ENCODE measurements at places on chromosomes 11 and 22.

- no peak for DNase-seq
Observed at GRCh38 chr11:116232364-116232828, 540.4 kb downstream of the BUD13 start.

DNA sequence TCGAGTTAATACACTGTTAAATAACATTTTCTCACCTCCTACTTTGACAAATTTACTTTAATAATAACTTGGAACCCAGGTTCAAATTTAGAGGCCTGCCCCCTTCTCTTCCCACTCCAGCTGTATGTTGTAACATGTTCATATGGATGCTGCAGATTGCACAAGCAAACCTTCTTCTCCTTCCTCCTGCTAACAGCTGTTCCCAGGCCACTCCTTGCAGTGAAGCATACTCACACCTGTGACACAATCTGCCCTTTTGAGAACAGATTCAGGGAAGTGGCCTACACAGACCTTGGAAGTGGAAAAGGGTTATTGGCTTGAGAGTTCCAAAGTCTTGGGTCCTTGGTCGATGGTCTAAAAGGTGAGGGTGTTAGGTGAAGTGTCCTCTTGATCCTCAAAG, 131.9 kb downstream of the TEAD1 start:
- DNase-seq = no peak

DNA sequence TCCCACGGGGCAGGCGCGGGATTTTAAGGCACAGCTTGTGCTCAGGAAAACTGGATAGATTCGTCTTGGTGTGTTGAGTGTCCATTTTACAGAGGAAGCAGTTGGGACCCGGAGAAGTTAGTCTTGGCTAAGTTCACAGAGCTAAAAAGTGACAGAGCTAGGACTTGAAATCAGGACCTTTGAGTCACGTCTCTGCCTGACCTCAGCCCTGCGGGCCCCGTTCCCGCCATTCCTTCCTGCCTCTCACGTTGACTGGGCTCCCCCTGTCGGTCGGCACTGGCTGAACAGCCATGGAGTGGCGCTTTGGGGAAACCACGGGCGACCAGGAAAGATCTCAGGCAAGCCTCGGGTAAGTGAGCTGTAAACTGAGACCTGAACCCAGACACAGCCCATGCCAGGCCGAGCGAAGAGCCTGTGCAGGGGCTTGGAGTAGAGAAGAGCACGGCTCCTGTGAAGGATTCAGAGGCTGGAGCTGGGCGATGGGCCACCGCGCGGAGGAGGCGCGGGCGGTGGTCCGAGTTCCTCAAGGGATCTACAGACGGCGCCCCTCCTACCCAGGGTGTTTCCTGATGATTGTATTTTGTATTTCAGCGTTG, 54.1 kb downstream of the WNT11 start:
- DNase-seq = peak; percentile 75

GRCh38 chr22:50274311-50274710, 4.1 kb upstream of the MAPK11 start:
- peak; percentile 35 for DNase-seq

DNA sequence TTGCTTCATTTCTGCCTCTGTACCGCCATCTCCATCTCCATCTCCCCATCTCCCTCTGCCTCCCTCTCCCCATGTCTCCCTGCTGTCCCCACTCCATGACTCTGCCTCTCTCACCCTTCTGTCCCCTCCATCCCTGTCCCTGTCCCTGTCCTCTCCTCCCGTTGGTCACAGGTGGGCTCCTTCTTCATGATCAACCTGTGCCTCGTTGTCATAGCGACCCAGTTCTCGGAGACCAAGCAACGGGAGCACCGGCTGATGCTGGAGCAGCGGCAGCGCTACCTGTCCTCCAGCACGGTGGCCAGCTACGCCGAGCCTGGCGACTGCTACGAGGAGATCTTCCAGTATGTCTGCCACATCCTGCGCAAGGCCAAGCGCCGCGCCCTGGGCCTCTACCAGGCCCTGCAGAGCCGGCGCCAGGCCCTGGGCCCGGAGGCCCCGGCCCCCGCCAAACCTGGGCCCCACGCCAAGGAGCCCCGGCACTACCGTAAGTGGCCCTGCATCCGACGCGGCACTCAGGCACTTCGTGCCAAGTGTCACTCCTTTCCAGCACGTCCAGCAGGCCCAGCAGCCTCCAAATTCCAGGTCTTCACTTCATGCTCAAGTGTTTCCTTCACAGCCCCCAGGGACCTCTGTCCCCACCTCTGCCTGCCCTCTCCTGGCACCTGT, 76.0 kb downstream of the CACNA1I start:
- DNase-seq = no peak

- peak; percentile 69 for DNase-seq
Observed at GRCh38 chr22:24429411-24430365, 2.3 kb downstream of the ADORA2A start.

DNA sequence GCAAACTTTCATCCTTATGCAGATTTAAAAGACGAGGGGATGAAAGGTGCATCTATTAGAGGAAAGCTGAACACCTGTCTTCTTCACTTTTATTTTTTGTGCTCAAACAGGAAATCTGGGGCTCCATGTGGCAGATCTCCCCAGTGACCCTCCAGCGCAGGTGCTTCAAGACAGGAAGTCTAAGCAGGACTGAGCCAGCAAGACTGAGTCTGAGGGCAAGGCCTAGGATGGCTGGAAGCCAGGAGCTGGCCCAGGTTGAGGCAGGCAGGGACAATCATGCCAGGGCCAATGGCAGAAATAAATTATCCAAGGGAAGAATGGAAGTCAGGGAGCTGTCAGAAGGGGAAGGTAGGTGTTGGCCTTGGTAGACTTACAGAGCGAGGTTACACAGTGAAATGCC, 101.1 kb upstream of the SPON1 start:
- no peak for DNase-seq

DNA sequence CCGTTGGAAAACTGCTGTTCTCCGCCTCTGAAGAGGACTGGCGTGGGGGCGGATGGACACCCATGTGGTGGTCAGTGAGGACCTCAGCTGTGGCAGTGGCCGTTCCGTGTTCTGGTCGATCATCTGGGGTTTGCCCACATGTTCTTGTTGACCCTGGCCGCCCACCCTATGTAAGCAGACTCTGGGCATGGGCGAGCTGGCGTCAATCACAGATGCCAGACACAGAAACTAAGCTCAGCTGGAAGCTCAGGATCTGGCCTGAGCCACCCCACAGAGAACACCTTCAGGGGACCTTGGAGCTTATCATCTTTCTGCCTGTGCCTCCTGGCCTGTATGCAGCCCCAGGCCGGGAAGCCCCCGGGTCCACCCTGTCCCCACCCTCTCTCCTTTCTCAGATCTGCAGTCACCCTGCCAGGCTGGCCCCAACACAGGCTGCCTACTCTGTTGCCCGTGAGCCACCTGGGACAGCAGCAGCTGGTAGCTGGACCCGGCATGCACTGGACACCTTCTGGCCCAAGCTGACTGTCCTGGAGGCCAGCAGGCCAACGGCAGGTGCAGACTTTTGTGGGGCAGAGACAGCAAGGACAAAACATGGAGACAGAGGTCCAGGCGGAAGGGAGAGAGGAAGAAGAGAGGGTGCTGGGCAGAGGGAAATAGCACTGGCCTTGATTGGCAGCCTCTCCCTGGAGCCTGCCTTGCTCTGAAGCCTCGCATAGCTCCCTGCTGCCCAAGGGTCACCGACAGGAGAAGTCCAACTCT, 91.5 kb downstream of the PHF21B start:
- DNase-seq = no peak

GRCh38 chr11:69113226-69113625, 42.5 kb upstream of the SMIM38 start:
- DNase-seq = no peak

- no peak for DNase-seq
Observed at GRCh38 chr11:69245491-69246345, 48.2 kb upstream of the MYEOV start.

GRCh38 chr22:22691716-22692701, 47.6 kb downstream of the GGTLC2 start:
- DNase-seq = no peak

GRCh38 chr11:16800382-16800781, 61.9 kb downstream of the C11orf58 start:
- no peak for DNase-seq

DNA sequence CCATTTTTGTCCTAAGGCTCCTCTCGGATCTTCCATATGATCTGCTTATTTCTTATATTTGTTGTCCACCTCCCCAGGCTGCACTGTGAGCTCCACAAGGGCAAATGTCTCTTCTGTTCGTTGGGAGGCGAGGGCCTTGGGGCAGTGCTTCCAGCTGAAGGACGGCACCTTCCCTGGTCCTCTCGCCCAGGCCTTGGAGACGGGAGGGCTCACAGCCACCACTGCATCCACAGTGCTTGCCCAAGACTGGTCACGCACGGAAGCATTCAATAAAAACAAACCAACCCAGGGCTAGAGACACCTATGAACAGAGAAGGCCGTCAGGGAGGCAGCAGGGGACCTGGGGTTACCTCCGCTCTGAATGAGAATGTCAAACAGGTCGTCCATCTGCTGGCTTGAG, 46.2 kb downstream of the SGSM3 start:
- no peak for DNase-seq

DNA sequence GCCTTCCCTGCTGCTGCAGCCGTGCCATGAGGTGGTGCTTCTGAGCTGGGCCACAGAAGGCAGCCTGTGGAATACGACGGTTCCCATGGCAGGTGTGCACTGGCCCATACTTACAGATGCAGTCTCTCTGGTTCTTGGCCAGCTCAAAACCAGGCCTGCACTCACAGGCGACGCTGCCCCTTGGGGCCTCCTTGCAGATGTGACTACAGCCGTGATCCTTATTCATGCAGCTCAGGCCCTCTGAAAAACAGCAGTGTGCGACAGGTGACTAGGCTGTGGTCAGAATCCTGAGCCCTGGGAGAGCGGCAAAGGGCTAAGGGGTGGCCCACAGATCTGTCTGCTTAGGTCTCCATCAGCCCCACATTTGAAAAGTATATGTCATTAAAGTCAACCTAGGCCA, 22.1 kb downstream of the SCUBE2 start:
- DNase-seq = no peak

DNA sequence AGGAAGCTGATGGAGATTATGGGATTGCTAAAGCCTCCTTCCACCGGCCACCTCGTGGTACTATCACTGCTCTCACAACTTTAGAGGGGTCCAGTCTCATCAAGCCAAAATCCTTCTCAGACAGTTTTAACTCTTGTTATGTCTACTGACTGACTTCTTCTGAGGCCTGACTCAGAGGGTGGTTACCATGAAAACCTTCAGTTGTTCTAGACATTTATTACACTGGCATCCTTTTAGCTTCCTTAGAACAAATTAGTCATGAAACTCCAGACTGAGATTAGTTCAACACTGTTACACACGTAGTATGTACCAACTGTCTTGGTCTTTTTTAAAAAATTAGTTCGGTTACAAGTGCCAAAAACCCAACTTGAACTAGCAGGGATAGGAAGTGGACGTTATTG, 7.5 kb downstream of the DIXDC1 start:
- no peak for DNase-seq

DNA sequence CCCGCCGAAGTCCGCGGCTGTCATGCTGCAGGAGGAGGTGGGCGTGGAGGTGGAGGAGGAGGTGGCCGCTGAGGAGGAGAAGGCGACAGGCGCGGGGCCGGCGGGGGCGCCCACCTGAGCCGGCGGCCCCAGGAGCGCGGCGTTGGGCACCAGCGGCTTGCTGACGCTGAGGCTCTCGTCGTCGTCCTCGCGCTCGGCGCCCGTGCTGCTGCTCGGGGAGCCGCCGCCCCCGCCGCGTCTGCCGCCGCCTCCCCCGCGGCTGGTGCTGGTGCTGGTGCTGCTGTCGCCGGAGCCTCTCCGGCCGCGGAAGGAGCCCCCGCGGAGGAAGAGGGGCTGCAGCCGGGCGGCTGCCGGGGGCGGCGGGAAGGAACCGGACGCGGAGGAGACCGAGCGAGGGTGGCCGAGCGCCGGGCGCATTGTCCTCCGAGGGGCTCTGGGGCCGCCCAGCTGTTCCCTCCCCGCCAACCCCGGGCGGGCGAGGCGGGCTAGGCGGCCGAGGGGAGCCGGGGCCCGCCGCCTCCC, 388 bp downstream of the TMEM121B start:
- DNase-seq = peak; percentile 50

GRCh38 chr11:112548641-112549040, 288.0 kb upstream of the PLET1 start:
- DNase-seq = no peak

DNA sequence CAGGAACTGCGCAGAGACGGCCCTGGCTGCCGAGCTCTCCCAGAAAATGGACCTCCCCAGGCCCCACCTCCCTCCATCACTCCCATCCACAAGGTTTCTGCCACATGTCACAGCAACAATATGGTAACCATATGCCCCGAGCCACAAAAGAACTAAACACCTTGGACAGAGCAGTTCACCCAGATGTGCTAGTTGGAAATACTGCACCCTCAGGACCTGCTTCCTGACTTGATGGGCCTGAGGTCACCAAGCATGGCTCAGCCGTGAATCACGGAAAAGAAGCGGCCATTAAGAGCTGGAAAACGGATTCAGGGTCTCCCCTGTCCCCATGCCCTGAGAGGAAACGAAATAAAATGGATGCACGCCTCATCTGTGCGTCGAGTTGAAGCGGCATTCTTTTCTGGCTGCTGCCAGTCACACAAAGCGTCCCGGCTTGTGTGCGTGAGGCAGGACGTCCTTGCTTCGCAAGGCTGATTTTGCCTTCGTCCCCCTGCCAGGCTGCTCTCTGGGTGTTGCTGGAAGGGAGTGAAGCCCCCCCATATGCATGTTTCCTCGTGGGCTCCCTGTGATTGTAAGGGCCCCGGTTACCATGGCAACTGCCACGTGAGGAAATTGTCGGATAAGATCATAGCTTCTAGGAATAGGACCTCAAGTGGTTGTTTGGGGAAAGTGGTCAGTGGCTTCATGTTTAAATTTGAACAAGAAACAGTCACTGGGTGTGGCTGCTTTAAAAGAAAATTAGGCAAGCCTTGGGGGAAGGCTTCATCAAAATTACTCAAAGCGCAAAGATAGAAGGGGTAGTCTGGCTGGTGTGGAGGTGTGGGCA, 51.7 kb downstream of the FLI1 start:
- no peak for DNase-seq

- DNase-seq = peak; percentile 66
Observed at GRCh38 chr22:18001040-18001893, 23.1 kb downstream of the MICAL3 start.

DNA sequence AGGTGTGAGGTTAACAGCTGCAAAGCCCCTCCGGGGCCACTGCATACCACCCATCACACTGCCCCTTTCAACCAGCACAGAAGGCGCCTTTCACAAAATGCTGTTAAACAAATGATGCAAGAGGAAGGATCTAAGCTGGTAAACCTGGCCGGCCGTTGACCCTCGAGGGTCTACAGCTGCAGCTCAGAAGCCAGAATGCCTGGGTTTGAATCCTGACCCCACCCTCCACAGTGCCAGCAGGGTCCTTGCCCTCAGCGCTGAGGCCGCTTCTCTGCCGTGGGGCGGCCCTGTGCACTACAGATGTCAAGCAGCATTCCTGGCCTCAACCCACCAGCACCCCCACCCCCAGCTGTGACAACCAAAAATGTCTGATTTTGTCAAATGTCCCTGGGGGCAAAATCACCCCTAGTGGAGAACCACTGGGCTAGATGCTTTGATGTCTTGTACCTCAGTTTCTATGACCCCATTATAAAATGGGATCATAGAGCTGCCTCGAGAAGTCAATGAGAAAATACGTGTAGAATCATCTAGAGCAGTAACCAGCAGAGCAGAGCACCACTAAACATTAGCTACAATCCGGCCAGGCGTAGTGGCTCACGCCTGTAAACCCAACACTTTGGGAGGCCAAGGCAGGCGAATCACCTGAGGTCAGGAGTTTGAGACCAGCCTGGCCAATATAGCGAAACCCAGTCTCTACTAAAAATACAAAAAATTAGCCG, 77.9 kb downstream of the CELSR1 start:
- no peak for DNase-seq
